MCF 10A (cell line): ENCODE measurements at places on chromosomes 7 and 10. TPM values are rescaled to one million over a fixed set of nuclear protein-coding genes. Genes with fewer than 3 reads are reported as not detected.

GRCh38 chr10:19701427-19702052, 114.7 kb upstream of the PLXDC2 start:
- no peak overlapping the region for H3K4me3 ChIP-seq
- H3K4me1 ChIP-seq, result peaks cover 12% of the 10 kb centered on the region
- DNase-seq, result no peak
- H3K36me3 ChIP-seq, result no peaks in the 10 kb centered on the region

TEX36 gene
- total RNA-seq, result not detected in 2 replicates

BHLHA15 gene
- total RNA-seq, result 3.2 and 6.0 TPM in 2 replicates

- no peaks in the 10 kb centered on the region for H3K4me1 ChIP-seq
- no peak for DNase-seq
- no peak overlapping the region for H3K27ac ChIP-seq
- H3K36me3 ChIP-seq, result no peaks in the 10 kb centered on the region
These were observed 508.5 kb downstream of the RPS24 start for GRCh38 chr10:78542141-78542489.

DNA sequence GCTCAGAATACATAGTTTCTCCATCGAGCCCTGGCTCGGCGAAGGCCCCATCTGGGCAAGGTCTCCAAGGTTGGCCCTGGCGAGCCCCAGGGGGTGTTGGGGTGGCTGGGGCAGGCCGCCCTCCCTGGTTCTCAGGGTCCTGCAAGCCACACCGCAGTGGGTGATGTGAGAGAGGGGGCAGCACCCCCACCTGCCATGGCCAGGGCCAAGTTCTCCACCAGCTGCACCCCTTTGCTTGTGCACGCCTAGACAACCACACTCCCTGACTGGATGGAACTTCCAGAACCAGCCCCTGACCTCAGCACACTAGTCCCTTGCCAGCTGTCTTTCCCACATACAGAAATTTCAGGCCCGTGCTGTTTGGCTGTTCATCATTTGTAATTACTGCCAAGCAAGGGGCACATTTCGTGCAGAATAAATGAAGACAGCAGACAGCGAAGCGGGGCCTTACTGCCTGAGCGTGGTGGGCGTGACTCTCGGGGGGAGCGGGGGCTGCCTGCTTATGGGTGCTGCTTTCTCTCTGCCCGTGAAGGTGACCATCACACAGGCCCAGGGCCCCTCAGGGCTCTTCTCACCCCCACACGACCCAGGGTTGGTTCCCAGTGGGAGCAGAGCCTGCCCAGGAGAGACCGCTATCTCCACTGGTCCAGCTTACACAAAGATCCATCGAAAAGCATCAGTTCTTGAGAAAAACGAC, 85.9 kb downstream of the ADARB2 start:
- H3K4me1 ChIP-seq, result no peaks in the 10 kb centered on the region
- no peaks in the 10 kb centered on the region for H3K27me3 ChIP-seq
- H3K4me3 ChIP-seq, result no peak overlapping the region

COPG2 gene
- 24.1 and 24.7 TPM in 2 replicates for total RNA-seq

PRPS1L1 gene
- not detected in 2 replicates for total RNA-seq
